CD4-positive, alpha-beta T cell treated with Interleukin-10 for 1 hour (primary cell): ENCODE measurements at places on chromosomes 1 and 21.
A peak's percentile ranks its signal among the peaks of the same experiment; 100 is the strongest.

- DNase-seq: peak; percentile 46
Observed at GRCh38 chr1:33349081-33349759, 28.3 kb upstream of the A3GALT2 start.

GRCh38 chr1:220451532-220451931, 76.4 kb upstream of the MARK1 start:
- no peak for DNase-seq

- peak; percentile 32 for DNase-seq
Observed at GRCh38 chr1:39105841-39106765, 80.0 kb downstream of the NDUFS5 start.

DNA sequence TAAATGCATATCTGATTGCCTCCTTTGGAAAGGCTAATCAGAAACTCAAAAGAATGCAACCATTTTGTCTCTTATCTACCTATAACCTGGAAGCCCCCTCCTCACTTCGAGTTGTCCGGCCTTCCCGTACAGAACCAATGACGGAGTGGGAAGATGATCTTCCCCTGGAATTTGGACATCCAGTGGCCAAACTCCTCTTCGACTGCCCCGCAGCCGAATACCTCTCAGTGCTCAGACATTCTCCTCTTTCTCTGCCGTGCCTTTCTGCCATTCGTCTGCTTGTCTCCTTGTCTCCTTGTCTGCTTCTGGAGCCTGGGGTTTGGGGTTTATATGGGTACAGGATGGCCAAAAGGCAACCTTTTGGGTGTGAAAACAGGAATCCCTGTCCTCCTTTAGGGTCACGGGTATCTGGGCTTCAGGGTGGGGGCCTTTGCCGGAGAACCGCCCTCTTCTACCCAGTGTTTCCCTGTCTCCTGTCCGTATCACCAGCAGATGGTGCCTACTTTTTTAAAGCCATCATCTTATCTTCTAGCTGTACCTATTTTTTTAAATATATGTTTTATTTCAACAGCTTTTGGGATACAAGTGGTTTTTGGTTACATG, 35.9 kb upstream of the RAB4A start:
- no peak for DNase-seq

GRCh38 chr1:162020150-162020549, 3.5 kb downstream of the OLFML2B start:
- DNase-seq: no peak

- DNase-seq: peak; percentile 62
Observed at GRCh38 chr1:35298464-35298863, 30.0 kb downstream of the ZMYM4 start.

GRCh38 chr21:15992171-15992570, 262.4 kb downstream of the USP25 start:
- no peak for DNase-seq

DNA sequence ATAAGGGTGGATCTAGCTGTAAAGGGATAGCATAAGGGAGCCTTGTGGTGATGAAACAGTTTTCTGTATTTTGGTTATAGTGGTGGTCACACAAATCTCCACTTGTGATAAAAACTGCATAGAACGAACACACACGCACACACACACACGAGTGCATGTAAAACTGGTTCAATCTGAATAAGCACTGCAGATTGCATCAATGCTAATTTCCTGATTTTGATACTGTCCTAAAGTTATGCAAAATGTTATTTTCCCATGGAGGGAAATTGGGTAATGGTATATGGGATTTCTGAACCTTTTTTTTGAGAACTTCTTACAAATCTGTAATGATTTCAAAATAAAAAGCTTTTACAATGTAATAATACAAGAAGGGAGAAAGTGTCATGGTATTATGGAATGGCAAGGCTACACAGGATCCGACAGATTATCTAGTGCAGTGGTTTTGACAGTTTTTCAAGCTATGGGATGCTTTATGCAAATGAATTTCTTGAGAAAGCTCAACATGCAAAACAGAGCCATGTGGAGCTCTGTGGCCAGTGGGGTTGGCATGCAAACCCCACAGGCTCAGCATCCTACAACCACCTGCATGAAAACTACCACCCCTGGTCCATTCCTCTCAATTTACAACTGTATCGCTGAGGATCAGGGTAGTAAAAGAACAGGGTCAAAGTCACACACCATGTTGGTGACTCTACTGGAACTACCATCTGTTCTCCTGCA, 18.8 kb downstream of the SLC41A1 start:
- DNase-seq: no peak

DNA sequence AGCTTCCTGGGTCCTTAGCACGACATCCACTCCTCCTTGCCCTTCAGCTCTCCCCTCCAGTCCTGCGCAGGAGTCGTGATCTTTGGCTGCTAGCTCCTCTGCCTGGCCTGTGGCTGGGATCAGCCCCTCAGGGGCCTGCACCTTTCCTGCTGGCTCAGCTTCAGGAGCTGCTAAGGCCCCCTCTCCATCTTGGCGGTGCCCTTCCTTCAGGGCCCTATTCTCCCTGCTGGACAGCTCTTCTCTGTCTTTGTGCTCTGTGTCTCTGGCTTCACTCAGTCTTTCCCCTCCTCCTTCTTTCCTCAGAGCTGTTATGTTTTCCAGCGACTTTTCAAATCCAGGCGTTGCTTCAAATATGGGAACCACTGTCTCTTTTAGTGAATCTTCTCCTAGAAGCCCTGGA, 59.5 kb upstream of the LRRC53 start:
- DNase-seq: no peak

- DNase-seq: no peak
Observed at GRCh38 chr1:29394521-29395225, 158.4 kb downstream of the PTPRU start.

GRCh38 chr1:26290882-26291261, 11.0 kb downstream of the SH3BGRL3 start:
- DNase-seq: no peak

DNA sequence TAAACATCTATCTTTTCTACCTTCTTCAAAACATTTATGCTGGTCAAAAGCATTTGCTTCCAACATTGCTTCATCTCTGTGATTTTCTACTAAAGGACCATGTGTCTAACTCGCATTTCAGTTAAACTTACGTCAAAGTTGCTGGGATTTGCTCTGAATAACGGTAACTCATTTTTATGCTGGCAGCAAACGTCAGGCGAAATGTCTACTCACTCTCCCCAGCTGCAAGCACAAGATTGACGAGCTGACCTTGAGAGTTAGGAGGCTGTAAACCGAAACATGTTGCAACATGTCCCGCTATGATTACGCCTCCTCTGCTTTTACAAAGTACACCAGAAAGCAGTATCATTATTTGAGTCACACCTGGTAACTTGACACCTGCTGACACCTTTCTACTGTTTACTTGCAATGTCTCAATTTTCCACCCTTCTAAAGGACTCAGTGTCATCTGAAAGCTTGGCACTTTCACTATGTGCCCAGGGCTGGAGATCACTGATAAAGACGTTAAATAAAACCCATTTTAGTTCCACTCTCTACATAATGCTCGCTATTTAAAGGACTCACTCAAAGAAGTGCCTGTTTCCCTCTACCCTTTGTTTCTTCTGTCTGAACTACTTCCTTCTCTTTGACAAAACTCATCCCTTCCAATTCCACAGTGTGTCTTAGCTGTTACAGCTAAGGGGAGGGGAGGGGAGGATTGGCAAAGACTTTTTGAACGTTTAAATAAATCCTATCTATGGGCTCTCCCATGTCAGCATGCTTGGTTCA, 111.9 kb downstream of the PTPN14 start:
- peak; percentile 15 for DNase-seq

DNA sequence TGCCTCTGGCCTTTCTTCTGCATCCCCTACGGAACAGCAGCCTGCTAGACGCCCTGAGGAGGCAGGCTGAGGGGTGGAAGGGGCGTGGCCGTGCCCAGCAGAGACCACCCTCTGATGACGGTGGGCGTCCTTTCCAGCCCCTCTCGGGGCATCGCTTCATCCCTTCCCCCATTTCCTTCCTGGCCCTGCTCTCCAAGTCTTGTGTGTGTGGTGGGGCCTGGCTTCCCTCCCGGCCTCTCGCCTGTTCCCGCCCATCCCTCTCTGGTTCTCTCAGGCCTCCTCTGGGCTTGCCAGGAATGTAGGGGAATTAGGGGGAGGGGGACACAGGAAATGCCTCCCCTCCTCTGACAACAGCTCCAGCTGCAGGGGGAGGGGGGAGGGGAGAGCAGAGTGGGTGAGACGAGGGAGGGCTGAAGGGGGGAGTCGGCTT, 51.1 kb downstream of the SKI start:
- no peak for DNase-seq

- peak; percentile 80 for DNase-seq
Observed at GRCh38 chr1:110962892-110963690, 631 bp downstream of the LRIF1 start.

DNA sequence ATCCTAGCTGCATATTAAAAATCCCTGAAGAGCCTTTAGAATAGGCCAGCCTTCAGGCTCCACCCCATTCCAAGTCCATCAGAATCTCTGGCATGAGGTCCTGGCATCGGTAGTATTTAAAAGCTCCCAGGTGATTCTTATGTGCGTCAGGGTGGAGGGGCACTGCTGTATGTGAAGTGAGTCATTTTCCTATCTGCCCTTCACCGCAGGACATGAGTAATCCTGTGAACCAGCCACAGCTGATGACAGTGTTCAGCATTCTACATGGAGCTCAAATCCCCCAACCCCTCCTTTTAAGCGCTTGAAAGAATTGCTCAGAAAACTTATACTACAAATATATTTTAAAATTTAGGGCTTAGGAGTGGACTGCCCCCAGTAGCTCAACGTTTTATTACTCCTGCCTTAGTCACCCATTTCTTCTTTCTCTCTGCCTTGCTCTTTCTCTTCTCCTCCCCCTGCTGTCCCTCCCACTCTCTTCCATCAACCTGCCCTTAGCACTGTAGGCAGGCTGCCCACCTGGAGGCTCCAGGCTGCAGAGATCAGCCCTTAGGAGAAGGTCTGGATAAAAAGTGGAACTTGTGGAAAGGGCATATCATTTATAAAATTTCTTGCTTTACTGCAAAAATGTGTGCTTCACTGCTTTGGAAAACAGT, 73.8 kb upstream of the ZNF281 start:
- DNase-seq: peak; percentile 16

- DNase-seq: peak; percentile 32
Observed at GRCh38 chr1:234768569-234769283, 158.7 kb upstream of the IRF2BP2 start.

- no peak for DNase-seq
Observed at GRCh38 chr1:81513796-81514354, 286.9 kb upstream of the ADGRL2 start.
